ENCODE measurements at places on chromosomes 2 and 18.

GRCh38 chr2:61229936-61230335 lies 67.9 kb downstream of the C2orf74 start:
- no peak for DNase-seq

DNA sequence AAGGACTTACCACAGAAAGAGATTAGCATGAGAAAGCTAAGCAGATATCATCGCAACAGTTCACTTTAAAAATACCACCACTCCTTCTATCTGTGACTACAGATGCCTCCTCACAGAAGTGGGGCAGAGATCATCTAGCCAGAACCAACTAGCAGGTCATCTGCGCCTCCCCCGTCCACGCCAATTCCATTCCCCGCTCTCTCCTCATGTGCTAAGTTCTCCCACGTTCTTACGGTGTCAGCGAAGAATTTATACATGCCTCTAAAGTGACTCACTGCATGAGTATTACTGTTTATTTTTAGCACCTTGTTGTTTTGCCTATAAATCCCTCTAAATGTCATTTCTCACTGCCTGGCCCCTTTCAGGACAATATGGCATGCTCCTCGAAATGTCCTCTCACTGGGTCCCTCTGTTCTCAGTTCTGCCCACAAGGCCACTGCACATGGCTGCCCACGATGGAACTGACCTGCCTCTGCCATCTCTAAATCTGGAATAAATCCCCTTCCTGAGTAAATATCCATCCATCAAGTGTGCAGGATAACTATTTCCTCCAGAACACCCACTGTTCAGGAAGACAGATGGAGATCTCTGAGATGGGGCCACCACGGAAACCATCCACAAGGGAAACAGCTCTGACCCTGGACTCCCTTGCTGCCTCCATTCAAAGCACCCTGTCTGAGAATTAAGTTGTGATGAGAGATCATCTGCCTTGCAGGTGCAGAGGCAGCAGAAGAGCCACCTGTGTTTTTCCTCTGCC lies 137.7 kb downstream of the IRS1 start:
- DNase-seq: no peak

- no peak for DNase-seq
These were observed 102.2 kb downstream of the ARHGEF33 start for GRCh38 chr2:38991899-38992298.

DNA sequence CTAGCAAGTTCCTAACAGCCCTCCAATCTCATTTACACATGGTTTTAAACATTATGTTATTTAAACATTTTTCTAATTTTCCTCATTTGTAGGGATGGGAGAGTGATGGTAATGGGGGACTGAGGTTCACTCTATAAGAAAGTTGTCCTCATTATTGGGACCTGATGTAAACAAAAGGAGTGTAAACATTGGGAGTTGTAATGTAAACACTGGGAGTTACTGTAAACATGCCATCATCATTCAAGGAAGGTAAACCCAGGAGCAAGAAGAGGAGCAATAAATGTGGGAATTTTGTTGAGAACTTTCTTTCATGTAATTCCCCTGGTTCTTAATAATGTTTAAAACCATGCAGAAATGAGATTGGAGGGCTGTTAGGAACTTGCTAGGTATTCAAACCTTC lies 17.8 kb downstream of the RFTN2 start:
- no peak for DNase-seq

- no peak for DNase-seq
These were observed 93.6 kb upstream of the TWIST2 start for GRCh38 chr2:238754259-238754658.

- DNase-seq: no peak
These were observed 151.1 kb upstream of the NT5C1B start for GRCh38 chr2:18740474-18740881.

GRCh38 chr2:165067643-165068486 lies 112.5 kb upstream of the SLC38A11 start:
- DNase-seq: no peak

- DNase-seq: no peak
These were observed 34.3 kb upstream of the ATP6V1B1 start for GRCh38 chr2:70901227-70902066.

DNA sequence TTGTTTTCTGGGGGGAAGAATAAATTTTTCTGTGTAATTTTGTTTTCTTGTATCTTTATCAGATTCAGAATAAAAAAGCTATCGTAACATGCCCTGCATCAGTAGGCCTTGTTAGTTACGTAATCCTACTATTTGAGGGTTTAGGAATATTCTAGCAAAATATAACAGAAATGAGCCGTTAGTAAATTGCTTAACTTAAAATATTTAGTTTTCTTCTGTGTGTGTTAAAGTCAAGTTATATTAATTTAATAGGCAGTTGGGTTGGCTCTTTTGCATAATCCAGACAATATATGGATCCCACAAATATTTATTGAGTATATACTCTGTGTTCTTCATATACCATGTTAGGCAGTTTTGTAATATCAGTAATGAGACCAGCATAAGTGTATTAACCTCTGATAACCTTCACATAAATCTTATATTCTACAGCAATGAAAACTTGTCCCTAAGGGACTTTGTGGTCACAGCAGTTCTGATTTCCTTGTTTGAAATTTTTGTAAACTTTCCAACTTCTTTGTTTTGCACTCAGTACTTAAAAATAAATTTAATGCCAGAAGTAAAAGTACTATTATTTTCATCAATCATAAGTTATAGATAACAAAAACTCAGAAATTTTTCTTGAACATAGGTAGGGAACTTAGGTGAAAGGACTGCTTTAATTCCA lies 151.9 kb downstream of the FMNL2 start:
- no peak for DNase-seq

GRCh38 chr2:13662055-13662454 lies 945.3 kb downstream of the TRIB2 start:
- DNase-seq: no peak

DNA sequence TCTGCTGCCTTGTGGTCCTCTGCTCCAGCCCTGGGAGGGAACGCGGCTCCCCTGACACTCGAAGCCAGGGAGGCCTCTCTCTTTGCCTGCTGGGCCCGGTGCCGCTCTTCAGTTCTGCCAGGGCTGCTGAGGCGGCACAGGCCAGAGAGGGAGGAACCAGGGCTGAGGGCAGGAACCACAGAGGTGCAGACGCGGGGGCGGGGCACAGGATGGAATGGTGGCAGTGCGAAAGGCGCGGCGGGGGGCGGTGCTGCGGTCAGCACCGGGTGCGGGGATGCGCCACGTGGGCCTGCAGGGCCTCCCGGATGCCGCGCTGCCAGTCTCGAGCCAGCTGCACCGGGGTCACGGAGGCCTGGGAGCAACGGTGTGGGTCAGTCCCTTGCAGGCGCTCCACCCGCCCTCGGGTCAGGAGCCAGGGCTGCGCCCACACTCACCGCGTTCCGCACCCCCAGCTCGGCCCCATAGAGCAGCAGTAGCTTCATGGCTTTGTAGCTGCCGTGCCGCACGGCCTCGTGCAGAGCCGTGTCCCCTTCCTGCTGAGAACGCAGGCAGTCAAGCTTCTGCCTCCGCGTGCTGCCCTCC lies 4.4 kb downstream of the ANKRD23 start:
- peak; percentile 64 for DNase-seq

GRCh38 chr2:195199864-195200263 lies 457.2 kb upstream of the SLC39A10 start:
- DNase-seq: no peak

DNA sequence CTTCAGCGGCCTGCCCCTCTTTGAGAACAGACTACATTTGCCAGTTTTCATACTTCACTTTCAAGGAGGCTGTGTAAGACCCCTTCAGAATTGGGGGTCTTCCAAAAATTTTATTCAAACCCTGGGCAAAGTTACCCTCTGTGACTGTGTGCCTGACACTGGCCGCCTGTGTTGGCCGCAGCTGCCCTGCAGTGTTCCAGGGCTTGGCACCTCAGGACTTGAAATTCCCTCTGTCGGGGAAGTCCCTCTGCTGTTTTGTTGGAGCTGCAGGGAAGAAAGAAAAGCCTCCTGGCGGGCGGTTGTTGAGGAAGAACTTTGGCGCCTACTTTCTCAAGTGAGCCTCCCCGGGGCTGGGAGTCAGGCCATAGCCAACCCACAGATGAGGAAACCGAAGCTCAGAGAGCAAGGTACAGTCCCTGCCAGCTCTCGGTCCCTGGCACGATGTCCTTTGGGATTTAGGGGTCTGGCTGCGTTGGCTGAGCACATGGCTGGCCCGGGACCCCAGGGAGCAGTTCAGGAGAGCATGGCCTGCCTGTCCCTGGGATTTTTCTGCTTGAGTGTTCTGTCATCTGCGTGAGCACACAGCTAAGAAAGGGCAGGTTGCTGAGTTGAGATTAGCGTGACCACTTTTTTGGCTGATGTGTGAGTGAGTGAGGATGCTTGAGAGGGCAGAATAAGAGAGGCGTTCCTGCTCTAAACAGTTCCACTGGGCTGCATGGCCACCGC lies 17.9 kb upstream of the ASB1 start:
- DNase-seq: no peak

GRCh38 chr2:126940331-126940730 lies 41.6 kb downstream of the TEX51 start:
- DNase-seq: no peak

DNA sequence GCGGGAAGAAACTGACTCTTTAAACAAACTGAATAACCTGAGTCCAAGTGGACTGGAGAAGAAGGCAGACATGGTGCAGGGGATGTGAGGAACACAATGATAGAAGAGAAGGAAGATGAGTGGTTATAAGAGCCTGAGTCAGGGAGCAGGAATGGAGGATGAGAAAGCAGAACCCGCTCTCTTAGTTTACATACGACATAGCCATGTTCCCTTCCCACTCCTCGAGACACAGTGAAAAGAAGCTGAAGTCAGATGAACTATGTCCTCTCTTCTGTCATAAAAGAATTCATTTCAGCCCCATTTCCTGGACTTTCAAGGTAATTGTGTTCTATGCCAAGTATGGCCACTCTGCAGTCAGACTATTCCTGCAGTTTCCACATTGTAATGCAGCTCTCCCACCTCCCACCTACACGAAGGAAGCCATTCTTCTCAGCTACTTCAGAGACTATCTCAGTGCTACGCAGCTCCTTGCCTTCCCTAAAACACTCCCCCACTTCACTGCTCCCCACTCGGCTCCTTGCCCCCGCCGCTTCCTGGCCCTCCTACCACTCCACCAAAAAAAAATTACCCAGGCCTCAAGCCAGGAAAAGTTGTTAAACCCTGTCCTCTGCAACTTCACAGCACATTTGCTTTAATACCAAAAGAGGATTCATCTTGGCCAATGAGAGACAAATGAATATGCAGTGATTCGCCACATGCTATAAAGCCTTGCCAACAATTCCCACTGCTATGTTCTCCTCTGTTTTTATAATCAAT lies 323.4 kb upstream of the EPHA4 start:
- no peak for DNase-seq

GRCh38 chr2:9060819-9061218 lies 57.3 kb upstream of the MBOAT2 start:
- DNase-seq: no peak

DNA sequence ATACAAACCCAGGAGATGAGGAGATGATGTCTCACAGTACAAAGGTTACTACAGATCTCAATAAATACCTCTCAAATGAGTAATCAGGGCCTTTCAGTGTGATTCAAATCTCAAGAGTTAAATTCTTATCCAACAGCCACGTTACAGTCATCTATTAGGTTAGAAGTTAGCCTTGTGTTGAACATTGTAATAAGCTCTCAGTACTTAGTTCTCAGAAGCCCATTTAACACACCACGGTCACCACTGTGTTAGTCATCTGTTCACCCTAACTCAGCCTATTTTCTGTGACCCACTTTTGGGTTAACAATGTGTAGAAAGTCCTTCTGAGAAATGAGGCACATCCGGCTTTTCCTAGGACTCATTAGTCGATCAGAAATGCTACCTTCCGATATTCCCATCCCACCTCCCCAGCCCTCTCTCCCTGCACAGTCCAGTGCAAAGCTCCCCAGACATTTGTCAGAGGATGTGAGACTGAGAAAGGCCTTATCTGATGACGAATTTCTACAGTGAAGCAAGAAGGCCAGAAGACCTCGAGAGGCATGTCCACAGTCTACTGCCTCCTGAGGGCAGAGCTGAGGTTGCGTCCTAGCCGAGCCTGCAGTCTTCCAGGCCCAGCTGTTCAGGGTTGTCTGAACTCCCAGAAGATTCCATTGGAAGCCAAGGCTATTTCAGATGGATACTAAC lies 92.6 kb downstream of the ACTR2 start:
- no peak for DNase-seq

GRCh38 chr2:216944733-216945132 lies 84.9 kb upstream of the TNP1 start:
- DNase-seq: no peak

DNA sequence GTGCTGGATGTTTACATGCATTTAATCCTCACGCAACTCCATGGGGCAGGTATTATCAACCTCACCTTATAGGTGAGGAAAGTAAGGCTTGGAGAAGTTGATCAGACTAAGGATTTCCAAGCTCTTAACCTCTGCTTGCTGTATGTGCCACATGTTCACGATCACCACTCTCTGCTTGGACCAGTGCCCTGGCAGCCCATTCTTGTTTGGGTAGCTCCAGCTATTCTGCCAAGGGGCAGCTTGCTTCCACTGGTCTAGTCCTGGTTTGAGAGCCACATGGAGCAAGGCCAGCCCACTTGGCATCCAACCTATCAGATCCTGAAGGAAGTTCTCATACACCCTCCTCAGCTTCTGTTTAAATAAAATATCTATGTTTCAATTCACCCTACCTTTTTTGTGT lies 14.3 kb downstream of the PLB1 start:
- no peak for DNase-seq

GRCh38 chr2:76953733-76954347 lies 568.3 kb downstream of the LRRTM4 start:
- no peak for DNase-seq

GRCh38 chr2:238581126-238581525 lies 154.4 kb downstream of the ASB1 start:
- no peak for DNase-seq

- peak; percentile 11 for DNase-seq
These were observed 9.8 kb upstream of the MREG start for GRCh38 chr2:216023055-216023648.

DNA sequence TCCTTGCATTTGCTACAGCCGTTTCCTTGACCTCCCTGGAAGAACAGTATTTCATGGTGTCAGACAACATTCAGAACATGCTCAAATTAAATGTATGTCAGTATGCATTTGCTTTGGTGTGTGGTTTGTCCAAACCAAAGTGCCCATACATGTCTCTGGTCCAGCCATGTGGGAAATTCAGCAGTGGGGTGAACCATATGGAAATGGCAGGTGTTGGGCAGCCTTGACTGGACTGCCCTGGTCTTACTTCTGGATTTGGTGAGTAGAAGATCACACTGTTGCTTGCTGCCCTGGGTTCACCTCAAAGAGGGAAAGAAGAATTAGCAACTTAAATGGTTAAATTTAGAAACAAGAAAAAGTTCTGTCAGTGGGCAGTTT lies 84.5 kb downstream of the MSH2 start:
- no peak for DNase-seq

- no peak for DNase-seq
These were observed 19.9 kb downstream of the FMNL2 start for GRCh38 chr2:152354909-152355308.

- no peak for DNase-seq
These were observed 405.0 kb upstream of the SLC39A10 start for GRCh38 chr2:195252018-195252417.

GRCh38 chr2:67283641-67284040 lies 113.5 kb upstream of the ETAA1 start:
- no peak for DNase-seq

Measured in activated CD8-positive, alpha-beta memory T cell treated with anti-CD3 and anti-CD28 coated beads for 4 hours (primary cell).